ENCODE measurements at places on chromosomes 3 and 15.
A peak's percentile ranks its signal among the peaks of the same experiment; 100 is the strongest.

DNA sequence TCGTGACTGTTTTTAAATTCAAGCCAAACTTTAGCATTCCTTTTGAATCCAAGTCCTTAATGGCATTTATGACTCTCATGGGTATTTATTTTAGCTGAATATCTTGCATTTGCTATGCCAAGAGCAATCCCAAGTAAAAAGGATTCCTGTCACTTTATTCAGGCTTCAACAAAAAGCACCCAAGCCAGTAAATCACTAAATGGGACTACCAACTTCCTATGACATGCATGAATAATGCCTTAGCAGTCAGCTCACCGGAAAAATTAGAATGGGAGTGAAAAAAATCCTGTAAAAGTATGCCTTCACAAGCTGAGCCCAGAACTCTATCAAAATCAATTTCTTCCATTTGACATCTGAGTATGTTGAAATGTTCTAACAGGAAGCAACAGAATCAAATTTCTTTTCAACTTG lies 1297.9 kb downstream of the ROBO2 start:
- DNase-seq, result peak; percentile 9

- no peak for DNase-seq
Measured at GRCh38 chr3:186570941-186571643, 572 bp downstream of the DNAJB11 start.

DNA sequence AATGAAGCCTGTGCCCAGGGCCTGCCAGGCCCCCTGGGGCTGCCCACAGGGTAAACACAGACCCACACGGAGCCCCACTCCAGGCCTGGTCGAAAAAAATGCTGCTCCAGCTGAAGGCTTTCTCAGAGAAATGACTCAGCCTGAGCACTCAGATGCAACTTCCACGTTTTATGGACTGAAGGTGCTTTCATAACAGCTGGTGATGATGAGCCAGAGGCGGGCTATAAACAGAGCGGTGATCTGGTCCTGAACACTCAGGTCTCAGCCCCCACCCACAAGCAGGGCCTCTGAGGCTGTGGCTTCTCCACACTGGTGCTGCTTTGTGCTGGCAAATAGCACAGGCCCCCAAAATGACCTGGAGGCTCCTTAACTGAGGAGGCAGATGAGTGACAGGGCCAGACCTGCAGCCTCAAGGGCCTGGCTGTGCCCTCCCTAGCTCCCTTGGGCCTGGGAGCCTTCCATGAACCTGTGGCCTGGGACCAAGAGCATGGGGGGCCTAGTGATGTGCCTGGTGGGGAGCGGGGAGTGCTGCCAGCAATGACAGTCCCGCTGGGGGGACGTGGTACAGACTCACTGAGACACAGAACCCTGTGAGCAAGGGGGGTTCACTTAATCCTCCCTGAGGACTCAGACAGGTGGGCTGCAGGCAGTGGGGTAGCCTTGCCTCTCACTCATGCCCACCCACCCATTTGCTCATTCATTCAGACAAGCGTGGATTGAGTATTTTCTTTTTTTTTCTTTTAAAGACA lies 23.0 kb upstream of the FURIN start:
- DNase-seq, result peak; percentile 82

- DNase-seq, result no peak
Measured at GRCh38 chr3:32821686-32822296, 4.0 kb downstream of the TRIM71 start.

GRCh38 chr15:88115486-88116152 lies 140.9 kb downstream of the NTRK3 start:
- DNase-seq, result peak; percentile 19

- no peak for DNase-seq
Measured at GRCh38 chr3:71087143-71088018, 496.1 kb downstream of the FOXP1 start.

DNA sequence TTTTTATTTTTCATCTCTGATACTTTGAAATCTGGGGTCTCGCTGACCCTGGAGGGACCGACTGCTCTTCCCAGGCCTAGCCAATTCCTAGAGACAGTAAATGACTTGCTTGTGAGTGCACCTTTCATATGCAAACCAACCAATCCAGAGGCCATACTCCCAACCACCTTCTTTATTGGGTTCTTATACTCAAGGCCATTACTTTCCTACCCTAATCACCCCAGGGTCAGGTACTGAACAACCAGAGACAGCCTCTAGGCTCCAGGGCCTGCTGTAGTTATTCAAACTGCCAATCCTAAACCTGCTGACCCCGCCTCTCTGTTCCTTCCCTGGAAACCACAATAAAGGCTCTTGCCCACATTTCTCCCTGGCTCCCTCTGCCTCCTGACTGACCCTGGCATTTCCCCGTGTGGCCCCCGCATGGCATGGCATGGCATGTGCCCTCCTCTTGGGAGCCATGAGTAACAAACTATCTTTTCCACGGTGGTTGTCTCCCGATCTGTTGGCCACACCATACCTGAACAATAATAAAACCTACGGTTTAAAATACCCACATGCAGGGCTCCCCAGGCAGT lies 42.9 kb downstream of the ADCY5 start:
- no peak for DNase-seq

GRCh38 chr3:152849996-152850578 lies 15.2 kb downstream of the P2RY1 start:
- DNase-seq, result no peak

GRCh38 chr15:38041576-38041975 lies 107.1 kb downstream of the TMCO5A start:
- peak; percentile 85 for DNase-seq

Measured in umbilical cord (tissue), 2 donors.